Activated CD8-positive, alpha-beta T cell treated with anti-CD3 and anti-CD28 coated beads for 36 hours (primary cell): ENCODE measurements at places on chromosomes 2 and 18. TPM values are rescaled to one million over a fixed set of nuclear protein-coding genes. Genes with fewer than 3 reads are reported as not detected.

- DNase-seq: no peak
Measured at GRCh38 chr2:240966457-240966905, 31.9 kb upstream of the SNED1 start.

DNA sequence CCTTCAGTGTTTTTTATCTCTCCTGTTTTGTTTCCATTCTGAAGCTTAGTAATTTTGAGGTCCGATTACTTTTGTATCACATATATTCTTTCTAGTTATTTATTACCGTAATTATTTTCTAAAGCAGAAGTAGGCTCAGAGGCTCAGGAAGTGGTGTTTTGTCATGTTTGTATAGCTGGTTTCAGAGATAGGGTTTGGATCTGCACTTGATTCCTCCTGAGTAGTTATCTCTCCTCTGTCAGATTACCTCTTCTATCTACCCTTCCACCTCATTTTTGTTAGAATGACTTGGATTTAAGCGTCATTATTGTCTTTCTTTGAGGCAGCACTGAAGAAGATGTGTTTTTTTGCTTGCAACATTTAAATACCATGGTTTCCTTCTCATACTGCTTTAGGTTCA is 95.4 kb downstream of the MTA3 start:
- no peak for DNase-seq

- no peak for DNase-seq
Measured at GRCh38 chr2:54678719-54679118, 44.7 kb upstream of the EML6 start.

DNA sequence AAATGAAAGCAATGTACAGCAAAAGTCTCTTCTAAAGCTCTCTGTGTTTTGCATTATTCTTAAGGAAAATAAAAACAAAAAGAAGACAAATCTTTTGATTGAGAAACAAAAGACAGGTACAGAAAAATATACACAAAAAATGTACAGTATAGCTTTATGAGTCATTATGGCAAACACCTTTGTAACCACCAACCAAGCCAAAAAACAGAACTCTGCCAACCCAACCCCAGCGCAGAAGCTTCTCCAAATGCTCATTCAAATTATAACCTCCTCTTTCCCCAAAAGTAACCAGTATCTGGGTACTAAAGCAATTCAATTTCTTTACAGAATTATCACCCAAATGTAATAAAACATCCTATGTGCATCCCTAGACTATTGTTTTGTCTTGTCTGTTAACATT is 255.9 kb upstream of the STON1 start:
- DNase-seq: no peak

- no peak for DNase-seq
Measured at GRCh38 chr18:53660306-53660705, 564.2 kb downstream of the MBD2 start.

CPO gene
- not detected for total RNA-seq

DNA sequence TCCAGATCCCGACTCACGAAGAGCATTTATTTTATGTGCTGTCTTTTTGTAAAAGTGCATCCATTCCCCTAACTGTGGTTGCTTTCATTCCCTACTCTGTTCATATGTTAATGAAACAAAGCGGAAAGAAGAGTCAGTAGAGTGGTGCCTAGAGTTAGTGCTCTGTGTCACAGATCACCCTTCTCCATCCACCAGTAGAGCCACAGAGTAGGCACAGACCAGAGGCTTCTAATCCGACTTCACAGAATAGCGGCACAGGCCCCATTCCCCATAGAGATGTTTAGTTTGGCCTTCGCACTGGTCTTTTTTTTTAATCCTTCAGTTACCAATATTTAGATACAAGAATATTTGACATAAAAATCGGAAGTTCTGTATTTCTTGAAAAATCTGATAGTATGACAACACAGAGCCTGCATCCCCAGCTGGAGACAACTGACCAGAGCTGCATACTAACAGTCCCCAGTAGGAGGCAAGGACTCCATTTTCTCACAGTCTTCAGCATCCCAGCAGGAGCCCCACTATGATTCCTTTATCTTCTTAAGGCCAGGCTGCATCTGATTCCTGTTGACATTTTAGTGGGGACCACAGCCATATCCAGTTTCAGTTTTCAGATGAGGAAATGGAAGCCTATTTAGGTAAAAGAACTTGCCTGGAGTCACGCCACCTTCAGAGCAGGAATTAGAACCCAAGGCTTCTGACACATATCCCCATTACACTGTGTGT is 7.0 kb downstream of the G6PC2 start:
- DNase-seq: no peak

GRCh38 chr18:49051311-49051967 is 100.7 kb upstream of the SMAD7 start:
- no peak for DNase-seq

DNA sequence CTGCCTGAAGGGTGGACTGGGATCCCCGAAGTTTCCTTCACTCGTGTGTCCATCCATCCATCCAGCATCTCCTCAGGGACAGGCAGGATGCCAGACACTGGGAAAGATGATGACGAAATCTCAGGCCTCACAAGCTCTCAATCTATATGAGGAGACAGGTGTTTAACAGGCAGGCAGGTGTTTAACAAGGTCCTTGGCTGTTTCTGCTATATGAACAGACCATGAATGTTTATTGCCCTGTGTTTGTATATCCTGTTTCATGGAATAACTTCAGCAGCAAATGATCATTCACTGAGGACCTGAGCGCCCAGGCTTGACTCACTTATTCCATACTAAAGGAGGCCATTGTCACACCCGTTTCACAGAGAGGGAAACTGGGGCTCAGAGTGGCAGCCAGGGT is 685.8 kb upstream of the HS6ST1 start:
- DNase-seq: no peak

DNA sequence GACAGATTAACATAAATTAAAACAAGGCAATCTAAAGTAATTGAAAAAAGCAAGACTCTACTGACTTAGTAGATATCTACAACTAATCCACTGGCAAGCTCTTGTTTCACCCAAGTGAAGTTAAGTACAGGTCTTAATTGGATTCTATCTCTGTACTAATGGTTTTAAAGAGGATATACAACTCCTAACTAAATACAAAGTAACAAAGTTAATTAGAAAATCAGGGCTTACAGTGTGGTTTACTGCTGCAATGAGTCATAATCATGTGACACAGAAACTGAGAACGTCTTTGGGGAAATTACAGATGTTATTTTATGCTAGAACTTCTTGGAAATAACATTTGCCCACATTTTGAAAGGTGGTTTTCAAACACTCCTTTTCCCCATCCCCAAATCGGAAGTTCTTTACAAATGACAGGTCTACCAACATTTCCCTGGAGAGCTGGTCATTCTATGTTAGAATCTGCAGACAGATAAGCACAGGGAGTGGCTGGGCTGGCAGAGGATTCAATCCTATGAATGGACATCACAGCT is 245.3 kb downstream of the STK39 start:
- DNase-seq: no peak

- DNase-seq: no peak
Measured at GRCh38 chr2:21486445-21486844, 362.7 kb downstream of the TDRD15 start.

ALKAL2 gene
- not detected for total RNA-seq

DNA sequence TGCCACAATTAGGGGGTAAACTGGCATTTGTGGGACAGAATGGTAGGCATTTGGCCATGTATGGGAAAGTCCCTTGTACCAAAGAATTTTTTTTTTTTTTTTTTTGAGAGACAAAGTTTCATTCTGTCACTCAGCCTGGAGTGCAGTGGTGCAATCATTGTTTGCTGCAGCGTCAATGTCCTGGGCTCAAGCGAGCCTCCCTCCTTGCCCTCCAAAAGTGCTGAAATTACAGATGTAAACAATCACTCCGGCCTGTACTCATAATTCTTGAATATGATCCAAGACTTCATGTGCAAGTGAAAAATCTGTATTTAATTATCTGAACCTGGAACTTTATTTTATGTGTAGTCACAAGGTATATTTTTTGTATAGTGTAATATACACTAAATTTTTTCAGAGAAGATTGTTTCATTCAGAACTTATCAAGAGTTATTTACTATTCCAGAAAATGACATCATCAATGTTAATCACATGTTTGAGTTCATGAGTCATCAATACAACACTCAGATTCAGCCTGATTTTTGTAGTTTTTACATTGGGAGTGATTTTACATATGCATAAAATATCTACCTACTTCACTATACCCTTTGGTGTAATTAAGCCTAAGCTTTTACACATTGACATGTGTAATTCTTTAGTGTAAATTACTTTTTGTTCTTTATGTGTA is 138.7 kb upstream of the L3MBTL4 start:
- DNase-seq: no peak

GRCh38 chr2:170485254-170486026 is 229.7 kb upstream of the SP5 start:
- no peak for DNase-seq

CNRIP1 gene
- not detected for total RNA-seq

DNA sequence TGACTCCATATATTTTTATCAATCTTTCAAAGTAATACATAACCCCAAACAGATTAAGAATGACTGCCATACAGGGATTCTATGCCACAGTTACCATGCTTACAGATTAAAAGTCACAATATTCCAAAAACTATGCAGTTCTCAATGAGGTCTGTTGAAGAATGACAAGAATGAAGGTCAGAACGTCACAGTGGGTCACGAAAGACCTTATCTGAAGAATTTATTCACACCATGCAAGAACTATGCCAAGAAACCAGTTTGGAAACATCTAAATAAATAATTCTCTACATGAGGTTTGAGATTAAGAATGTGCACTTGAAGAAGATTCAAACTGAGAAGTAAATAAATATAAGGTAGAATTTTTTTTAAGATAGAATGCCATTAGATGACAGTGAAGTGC is 253.3 kb downstream of the EXOC6B start:
- no peak for DNase-seq

DNA sequence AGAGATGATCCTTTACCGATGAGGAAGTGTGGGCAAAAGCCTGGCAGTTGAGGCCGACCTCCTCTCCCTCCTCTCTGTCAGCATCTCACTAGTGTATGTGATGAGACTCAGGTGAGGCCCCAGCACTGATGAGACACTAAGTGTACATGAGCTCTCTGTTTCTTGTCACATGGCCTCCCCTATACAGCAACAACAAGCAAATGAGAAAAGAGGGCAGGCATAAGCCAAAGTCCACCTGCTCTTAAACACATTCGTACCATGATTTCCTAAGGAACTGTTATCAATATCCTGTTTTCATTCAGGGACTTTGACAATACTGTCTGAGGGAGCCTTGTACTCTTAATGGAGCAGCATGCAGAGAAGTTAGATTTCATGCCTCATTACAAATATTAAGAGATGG is 113.0 kb downstream of the CNTNAP5 start:
- DNase-seq: no peak

DNA sequence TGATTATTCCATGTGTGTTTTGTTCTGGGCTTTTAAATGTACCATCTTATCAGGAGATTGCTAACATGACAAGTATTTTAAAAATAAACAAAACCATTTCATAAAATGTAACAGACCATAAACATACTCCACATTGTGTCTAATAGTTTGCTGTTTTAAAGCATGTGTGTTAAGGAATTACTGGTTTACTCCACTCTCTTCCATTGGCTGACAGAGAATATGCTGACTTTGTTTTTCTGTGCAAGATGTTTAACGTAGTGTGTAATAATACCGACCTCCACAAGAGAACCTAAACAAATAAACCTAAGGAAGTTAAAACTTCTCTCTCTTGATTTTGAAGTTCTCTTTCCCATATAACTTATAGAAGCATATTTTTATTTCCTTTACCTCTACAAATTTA is 17.0 kb upstream of the TMEM18 start:
- no peak for DNase-seq

PLCD4 gene
- 0.34 TPM for total RNA-seq

GRCh38 chr18:22173221-22173927 is 4.0 kb downstream of the GATA6 start:
- DNase-seq: no peak

- DNase-seq: no peak
Measured at GRCh38 chr2:52879561-52879960, 888.0 kb upstream of the CHAC2 start.

- DNase-seq: no peak
Measured at GRCh38 chr18:52615943-52616342, 275.9 kb downstream of the DCC start.

DNA sequence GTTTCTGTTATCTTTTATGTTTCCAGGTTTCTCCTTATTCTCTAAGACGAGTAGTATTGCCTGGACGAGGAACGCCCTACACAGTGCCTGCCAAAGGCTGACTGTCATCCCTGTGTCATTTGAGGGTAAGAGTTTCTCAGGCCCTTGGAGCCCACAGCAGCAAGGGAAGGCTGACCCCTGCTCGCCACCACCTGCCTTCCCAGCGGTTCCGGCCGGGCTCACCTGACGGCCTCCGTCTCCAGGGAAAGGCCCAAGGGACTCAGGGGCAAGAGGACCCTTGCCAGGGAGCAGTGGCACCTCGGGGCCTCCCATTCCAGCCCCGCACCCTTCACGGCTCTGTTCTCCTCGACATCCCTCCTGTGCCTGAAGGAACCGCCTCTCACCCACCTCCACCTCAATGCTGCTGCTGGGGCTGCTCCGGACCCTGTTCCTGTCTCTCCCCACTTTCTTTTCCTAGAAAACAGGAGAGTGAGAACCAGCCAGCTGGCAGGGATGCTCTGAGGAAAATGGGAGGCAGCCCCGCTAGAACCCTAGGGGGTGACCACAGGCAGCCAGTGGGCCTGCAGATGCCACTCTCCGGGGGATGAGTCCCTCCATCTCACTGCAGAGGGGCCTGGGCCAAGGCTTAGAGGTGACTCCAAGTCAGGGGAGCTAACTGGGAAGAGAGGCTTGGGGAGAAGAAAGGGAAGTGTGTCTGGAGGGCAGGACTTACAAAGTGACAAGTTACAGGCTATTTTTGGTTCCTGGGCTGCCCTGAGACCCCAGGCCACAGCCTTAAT is 1.9 kb downstream of the LIMS2 start:
- DNase-seq: no peak

GRCh38 chr2:214128040-214128439 is 282.8 kb upstream of the VWC2L start:
- no peak for DNase-seq

ESPNL gene
- total RNA-seq: 0.27 TPM

VIL1 gene
- total RNA-seq: not detected

LCT gene
- total RNA-seq: 0.29 TPM

GRCh38 chr2:151827564-151828142 is 568 bp downstream of the ARL5A start:
- DNase-seq: peak; percentile 25

GRCh38 chr18:73381699-73382036 is 513.9 kb upstream of the NETO1 start:
- no peak for DNase-seq
